ENCODE measurements at places on chromosomes 16 and 17.

- no peak for DNase-seq
Measured at GRCh38 chr16:65414284-65414984, 292.6 kb upstream of the CDH11 start.

GRCh38 chr16:67878846-67879245, 5.8 kb upstream of the NRN1L start:
- DNase-seq: no peak

DNA sequence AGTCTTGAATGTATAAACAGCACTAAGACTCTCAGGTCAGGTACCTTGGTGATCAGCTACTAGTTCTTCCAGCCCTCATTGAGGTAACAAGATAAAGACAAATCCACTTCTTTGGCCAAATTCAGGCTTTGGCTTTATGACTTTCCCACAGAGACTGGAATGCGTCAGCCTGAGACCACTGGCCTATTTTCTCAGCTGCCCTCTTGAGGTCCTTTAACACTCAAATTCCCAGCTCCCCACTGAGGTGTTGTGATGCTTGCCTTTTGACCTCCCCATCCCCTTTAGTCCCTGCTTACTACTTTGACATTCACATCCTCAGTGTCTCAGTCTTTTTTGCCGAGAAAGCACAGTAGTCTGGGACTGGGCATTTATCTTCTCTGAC, 10.6 kb downstream of the TNFAIP1 start:
- no peak for DNase-seq

- DNase-seq: no peak
Measured at GRCh38 chr16:20181949-20182348, 108.3 kb upstream of the GPR139 start.

GRCh38 chr17:52517176-52517575, 358.7 kb upstream of the CA10 start:
- no peak for DNase-seq

DNA sequence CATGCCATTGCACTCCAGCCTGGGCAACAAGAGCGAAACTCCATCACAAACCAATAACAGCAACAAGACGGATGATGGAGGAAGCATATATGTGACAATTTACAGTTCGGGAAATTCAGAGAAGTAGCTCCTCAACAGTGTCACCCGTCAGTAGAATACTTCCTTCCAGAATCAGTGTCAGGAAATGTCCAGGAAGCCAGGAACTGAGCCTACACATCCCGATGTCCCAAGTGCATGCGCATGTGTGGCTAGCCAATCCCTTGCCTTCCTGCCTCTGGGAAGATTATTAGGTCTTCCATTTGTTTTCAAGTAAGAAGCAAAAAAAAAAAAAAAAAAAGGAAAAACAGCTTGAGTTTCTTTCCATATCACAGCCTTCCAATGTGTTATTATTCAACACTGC, 1.4 kb upstream of the PITPNC1 start:
- DNase-seq: no peak

GRCh38 chr17:81804559-81805399, 829 bp downstream of the GCGR start:
- no peak for DNase-seq

DNA sequence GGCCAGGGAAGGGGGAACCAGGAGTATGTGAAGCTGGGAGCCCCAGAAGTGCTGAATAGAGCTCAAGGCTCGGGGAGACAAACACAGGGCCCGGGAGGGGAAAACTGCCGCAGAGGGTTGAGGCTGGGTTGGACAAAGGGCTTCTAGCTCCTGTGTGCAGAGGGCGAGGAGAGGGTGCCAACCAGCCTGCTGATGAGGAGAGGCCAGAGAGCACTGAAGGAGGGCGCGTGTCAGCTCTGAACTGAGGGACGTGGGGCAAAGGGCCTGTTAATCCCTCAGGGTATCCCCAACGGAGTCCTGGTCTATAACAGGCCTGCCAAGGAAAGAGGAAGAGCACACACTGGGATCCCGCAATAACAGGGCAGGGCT, 151.3 kb downstream of the C16orf78 start:
- DNase-seq: no peak

DNA sequence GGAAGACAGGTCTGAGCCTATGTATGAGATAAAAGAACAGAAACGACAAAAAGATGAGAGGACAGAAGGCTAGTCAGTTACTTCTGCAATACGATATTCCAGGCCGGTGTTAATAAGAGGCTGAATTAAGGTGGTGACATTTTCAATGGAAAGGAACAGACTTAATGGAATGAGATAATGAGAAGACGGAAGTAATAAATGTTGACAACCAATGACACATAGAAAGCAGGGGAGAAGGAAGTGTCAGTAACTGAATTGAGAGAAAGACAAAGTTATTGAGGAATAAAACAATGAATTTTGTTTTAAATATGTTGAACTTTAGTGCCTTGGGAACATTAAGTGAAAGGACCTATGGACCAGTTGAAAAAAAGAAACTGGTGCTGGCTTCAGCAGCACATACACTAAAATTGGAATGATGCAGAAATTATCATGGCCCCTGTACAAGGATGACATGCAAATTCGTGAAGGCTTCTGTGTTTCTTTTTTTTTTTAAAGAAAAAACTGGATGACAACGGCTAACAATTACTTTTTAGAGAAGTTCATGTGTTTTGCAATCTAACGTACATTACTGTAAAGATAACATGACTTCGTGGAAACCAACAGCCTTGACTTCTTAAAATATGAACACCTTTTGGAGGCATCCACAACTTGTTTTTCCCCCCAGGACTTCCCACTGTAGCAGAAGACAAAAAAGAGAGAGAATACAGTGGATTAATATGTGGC, 18.5 kb upstream of the CPD start:
- DNase-seq: no peak

GRCh38 chr16:78184238-78185183, 85.1 kb downstream of the WWOX start:
- no peak for DNase-seq

GRCh38 chr16:89981414-89981813, 32.9 kb downstream of the DEF8 start:
- DNase-seq: no peak

DNA sequence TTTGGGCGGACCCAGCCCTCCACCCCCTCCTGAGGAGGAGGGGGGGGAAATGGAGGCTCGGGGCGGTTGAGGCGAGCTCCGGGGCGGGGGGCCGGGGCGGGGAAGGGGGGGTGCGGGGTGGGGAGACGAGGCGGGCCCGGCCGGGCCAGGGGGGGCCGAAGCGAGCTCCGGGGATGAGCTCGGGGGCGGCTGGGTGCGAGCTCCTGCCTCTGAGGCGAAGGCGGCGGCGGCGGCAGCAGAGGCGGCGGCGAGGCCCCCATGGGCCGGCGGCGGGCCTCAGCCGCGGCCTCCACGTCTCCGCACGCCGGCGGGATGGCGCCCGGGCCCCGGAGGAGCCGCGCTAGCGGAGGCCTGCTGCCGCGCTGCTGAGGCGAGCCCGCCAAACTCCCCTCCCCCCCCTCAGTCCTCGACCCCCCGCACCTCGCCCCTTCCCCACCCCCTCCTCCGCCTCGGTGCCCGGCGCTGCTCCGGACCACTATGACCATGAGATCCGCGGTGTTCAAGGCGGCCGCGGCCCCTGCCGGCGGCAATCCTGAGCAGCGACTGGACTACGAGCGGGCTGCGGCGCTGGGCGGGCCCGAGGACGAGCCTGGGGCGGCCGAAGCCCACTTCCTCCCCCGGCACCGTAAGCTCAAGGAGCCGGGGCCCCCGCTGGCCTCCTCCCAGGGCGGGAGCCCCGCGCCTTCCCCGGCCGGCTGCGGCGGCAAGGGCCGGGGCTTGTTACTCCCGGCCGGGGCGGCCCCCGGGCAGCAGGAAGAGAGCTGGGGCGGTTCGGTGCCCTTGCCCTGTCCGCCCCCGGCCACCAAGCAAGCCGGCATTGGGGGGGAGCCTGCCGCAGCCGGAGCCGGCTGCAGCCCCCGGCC, 596 bp downstream of the MSL1 start:
- DNase-seq: no peak

DNA sequence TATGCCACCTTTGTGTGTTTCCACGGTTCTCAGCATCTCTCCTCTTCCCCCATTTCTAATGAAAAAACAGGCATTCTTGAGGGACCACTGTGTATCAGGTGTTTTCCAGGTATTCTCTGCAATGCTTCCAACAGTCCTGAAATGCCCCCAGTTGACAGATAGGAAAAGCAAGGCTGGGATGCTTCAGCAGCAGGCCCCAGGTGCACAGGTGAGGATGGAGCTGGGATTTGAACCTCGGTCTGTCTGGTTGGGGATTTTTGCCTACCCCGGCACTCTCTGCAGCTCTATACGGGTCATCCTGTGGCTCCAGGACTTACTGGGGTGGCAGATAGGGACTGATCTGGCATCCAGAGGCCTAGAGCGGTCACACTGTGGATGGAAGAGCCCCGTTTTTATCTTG, 180.5 kb upstream of the GSE1 start:
- DNase-seq: no peak

DNA sequence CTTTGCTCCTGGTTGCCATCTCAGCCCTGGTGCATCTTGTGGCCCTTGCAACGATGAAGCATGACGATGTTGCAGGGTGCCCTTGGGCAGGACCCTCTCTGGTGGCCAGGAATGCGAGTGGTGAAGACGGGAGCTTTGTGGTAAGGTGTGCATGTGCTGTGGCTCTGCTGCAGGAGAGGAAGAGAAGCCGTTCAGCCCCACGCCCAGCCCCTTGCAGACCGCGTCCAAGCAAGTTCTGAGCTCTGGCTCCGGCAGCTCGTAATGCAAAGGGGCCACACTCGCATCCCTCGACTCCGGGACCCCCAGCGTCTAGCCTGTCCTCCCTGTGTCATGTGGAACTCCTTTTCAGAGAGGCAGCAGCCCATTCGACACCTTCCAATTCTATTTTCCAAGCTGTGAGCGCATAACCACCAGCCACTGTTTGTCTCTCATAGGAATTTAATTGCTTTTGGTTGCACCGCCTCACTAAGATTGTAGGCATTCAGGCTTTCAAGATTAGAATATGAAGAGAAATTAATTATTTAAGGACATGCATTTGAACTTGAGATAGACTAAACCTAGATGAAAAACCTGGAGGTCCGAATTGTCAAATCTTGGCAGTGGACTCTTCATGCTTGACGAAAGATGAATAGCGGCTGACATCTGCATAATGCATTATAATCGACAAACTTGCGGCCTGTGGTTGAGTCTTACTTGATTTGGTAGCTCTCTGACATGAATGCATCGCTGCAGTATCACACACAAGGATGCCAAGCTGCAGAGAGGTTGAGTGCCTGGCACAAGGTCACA, 21.1 kb upstream of the KCNG4 start:
- no peak for DNase-seq

GRCh38 chr16:72814226-72814625, 233.7 kb downstream of the ZFHX3 start:
- DNase-seq: no peak

- no peak for DNase-seq
Measured at GRCh38 chr16:75580-76501, 2.2 kb upstream of the MPG start.

DNA sequence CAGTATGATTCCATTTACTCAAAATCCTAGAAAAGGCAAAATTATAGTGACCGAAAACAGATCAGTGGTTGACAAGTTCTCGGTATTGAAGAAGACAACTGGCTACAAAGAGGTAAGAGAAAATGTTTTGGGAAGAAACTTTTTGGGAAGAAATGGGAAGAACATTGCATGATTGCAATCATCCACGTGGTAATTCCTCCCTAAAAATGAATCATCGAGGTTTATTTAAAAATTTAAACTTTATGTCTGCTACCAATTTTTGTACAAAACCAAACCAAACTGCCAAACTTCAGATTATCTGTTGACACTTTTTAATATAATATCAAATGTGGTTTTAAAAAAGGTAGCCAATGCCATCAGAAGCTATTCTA, 8.1 kb downstream of the SMURF2 start:
- no peak for DNase-seq

GRCh38 chr16:17313085-17313611, 157.6 kb downstream of the XYLT1 start:
- no peak for DNase-seq

DNA sequence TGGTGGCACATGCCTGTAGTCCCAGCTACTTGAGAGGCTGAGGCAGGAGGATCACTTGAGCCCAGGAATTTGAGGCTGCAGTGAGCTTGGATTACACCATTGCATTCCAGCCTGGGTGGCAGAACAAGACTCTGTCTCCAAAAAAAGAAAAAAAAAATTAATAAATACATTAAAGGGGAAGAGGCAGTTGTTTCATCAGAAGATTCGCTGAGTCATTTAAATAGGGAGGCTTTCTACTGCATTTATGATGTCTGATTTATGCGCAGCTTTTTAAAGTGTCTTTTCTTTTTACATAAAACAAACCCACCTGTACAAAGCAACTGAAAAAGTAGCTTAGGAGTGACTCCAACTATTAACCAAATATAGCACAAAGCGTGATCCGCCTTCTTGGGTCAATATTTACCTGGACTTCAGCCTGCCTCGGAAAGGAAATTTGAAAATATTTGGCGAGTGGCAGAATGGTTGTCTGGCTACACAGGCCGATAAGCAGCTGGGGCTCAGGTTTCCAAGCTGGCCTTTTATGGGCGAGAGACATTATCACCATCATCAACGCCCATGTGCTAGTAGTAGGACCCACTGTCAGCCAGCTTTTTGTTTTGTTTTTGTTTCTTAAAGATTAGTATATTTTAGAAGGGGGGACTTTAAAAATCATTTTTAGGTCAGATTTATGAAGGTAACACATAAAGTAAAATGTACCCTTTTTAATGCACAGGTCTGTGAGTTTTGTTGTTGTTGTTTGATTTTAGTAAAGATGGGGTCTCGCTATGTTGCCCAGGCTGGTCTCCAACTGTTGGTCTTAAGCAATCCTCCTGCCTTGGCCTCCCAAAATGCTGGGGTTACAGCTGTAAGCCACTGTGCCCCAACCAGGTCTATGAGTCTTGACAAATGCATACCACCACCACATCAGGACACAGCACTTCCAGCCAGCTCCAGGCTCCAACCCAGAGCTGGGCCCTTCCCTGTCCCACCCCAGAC, 42.5 kb upstream of the RASD1 start:
- no peak for DNase-seq

- DNase-seq: no peak
Measured at GRCh38 chr16:4052801-4053293, 63.4 kb downstream of the ADCY9 start.

DNA sequence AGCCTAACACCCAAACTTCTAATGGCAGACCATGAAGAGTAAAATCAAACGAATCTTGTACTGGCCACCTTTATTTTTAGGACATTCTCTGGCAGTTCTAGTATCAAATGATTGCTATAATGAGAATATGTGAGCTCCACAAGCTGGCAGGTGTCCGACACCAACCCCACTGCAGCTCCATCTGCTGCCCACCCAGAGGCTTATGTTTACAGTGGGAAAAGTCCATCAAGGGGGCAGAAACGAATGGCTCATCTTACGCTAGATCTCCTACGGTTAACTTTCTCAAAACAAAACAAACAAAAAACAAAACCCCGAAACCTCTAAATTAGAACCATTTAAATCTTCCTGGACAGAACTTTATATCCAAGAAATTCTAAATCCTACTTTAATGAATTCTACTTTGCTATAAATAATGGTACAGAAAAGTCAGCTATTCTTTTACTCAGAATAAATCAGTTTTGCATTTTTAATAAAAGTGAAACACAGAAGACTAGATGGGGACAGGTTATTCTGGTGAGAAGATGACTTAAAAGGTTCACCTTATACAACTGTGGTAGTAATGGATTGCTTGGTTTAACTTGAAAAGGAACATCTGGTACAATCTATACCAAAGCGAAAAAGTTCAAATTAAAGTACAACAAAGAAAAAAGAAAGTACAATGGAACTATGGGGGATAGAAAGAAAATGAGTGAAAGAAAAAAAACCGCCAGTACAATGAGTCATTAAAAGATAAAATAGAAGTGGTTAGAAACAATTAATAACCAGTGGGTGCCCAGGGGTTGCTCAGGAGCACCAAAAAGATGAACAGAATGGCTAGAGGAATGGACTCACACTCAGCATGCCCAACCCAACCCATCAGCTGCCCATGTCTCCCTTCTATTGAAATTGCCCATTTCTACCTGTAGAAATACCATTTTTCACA, 40.2 kb downstream of the GRB2 start:
- DNase-seq: no peak

Measured in CD4-positive, alpha-beta memory T cell (primary cell).